OCI-LY7 (cell line): ENCODE measurements at places on chromosomes 4 and X. TPM values are rescaled to one million over a fixed set of nuclear protein-coding genes. Genes with fewer than 3 reads are reported as not detected.

Gene SLC9B1
- total RNA-seq, result 2.0 and 3.3 TPM in 2 replicates

Gene FBXO8
- 12.7 and 13.5 TPM in 2 replicates for total RNA-seq

Gene PDCL2
- total RNA-seq, result not detected in 2 replicates

Gene WDR17
- total RNA-seq, result 3.8 and 4.0 TPM in 2 replicates
